ENCODE measurements at places on chromosomes 16 and 17.
A peak's percentile ranks its signal among the peaks of the same experiment; 100 is the strongest.

DNA sequence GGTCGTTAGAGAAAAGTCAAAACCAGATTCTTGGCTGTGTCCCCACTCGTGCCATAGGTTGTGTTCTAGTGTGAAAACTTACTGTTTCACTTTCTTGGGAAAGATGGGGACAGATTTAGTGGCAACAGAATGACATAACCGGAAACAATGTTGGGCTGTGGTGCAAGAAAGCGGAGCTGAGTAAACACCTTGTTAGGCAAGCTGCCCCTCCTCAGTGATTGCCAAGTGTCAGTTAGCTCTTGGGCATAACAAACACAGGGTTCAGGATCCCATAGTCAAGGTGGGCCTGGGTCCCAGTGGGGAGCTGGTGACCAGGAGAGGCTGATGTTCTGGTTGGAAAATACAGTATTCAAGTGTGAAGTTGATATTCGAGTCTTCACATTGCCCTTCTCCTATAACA, 15.4 kb downstream of the UBN1 start:
- no peak for DNase-seq

- no peak for DNase-seq
These were observed 1.6 kb downstream of the VAT1L start for GRCh38 chr16:77790009-77790372.

DNA sequence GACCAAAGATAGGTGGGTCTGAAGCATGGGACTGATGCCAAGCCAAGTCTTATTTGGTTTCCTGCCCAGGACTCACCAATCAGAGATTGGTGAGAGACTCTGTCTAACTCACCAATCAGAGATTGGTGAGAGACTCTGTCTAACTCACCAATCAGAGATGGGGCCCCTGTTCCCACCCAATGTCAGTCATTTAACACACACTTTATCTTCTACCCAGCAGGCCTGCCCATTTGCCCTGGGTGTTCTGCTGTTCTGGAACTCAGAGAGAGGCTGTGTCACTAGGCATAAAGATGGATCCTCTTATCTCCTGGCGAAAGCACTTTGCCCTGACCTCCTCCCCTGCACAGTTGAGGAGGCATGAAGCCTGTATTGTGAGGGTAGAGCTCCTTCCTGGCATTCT, 5.4 kb upstream of the RHOT1 start:
- no peak for DNase-seq

GRCh38 chr17:55292094-55292493, 27.3 kb downstream of the HLF start:
- no peak for DNase-seq

DNA sequence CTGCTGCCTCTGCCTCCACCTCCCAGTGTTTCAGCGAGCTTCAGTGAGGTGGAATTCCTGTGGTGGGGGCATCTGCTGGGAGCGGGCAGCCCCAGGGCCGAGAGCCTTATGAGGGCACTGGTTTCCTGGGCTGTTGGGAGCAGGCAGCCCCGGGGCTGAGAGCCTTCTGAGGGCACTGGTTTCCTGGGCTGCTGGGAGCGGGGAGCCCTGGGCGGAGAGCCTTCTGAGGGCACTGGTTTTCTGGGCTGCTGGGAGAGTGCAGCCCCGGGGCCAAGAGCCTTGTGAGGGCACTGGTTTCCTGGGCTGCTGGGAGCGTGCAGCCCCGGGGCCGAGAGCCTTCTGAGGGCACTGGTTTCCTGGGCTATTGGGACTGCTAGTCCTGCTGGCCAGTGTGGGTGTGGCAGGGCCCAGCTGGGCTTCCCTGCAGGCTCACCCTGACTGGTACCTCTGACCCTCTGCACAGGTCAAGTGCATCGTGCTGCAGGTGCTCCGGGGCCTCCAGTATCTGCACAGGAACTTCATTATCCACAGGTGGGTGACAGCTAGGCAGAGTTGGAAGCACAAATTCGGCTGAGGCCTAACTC, 5.6 kb downstream of the CDK10 start:
- no peak for DNase-seq

DNA sequence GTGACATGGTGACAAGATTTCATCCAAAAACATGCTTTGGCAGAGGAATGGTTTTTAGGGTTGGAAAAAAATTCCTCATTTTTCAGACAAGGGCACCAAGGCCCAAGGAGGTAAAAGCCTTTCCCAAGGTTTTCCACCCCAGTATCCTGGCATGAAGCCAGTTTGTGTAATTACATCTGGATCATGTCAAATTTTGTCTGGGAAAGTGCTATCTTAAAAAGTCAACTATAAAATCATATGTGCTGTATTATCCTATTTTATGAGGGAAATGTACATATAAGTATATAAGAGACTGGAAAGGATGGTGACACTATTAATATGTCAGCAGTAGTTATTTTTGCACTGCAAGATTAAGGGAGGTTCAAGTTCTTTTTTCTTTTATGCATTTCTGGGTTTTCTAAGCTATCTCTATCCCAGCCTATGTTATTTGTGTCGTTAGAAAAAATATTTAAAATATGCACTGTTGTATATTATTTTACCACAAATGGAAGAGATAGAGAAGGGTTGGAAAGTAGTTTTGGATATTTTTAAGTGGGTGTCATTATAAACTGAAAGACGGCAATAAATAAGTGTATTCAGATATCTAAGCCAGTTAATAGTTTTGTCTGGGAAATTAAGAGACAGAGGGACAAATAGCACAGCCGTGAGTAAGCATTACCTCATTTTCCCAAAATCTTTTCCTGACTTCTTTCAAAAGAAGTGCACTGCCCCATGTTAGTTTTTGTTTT, 13.5 kb upstream of the FBXO47 start:
- DNase-seq: no peak

DNA sequence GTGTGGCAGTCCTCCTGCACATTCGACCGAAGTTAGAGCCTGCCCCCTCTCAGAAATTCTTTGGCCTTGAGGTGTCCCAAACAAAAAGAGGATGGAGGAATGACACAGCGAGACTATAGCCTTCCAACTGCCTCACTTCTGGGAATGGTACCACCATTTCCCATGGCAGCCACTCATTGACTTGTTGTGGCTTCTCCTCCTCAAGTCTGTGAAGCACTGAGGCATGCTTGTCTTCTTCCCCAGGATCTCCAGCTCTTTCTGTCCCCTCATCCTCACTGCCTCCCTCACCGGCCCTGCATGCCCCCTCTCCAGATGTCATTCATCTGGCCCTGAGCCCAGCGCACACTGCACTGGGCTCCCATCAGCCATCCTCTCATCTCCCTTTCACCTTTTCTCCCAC, 43.7 kb upstream of the DNAH9 start:
- DNase-seq: no peak

DNA sequence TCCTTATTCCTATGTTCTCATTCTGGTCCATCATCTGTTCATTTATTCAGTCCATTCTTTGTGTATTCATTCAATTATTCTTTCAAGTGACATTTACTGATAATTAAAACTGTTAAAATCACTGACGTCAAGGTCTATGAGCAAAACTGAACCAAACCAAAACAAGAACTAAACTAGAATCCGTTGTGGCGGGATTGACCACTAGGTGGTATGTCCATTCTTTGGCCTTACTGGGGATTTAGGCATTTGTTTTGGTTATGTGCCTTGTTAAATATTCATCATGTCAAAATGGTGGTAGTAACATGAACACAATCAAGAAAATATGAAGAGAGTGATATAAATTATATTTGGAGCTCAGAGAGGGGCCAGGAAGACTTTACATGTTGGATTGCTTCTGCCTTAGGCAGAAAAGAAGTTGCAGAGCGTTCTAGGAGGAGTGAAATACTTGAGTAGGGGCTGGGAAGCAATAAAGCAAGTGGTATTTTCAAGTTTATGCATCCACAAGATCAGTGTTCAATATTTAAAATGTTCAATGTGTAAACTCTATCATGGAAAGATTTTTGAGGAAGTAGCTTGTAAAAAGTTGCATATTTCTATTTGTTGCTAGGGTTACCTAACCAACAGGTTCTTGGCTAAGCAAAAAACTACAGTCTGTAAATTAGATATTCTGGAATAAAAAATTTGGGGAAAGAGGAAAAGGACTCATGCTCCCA, 129.0 kb downstream of the CDH13 start:
- DNase-seq: no peak

DNA sequence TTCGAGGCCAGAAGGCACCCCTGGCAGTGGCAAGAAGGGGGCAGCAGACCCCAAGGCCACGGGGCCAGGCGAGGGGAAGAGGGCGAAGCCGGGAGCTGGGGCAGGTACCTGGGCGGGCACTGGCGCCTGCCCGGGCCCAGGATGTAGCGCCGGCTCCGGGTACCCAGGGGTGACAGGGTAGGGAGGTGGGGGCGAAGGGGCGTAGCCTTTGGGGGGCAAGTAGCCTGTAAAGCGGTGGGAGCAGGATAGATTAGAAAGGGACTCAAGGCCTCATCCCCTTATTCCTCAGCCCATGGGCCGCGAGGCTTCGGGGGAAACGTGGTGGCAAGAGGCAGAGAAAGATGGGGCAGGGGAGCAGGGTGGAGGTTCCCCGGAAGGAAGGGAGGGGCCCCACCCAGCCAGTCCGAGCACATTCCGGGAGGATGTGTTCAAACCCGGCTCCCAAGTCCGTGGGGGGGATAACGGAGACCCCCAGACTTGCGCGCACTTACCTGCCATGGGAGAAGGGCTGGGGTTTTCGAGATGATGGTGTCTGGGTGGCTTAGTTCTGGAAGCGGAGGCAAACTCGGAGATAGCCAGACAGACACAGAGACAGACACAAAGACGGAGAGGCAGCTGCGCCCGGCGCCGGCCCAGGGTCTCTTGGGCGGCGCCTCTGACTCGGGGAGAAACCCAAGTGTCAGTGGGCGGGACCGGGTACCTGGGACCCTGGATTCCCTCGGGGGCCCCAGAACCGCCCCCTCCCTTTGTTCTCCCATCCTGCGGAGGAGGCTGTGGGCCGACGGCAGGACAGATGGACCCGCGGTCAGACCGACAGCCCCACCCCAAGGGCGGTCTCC, 493 bp downstream of the PLSCR3 start:
- peak; percentile 42 for DNase-seq

DNA sequence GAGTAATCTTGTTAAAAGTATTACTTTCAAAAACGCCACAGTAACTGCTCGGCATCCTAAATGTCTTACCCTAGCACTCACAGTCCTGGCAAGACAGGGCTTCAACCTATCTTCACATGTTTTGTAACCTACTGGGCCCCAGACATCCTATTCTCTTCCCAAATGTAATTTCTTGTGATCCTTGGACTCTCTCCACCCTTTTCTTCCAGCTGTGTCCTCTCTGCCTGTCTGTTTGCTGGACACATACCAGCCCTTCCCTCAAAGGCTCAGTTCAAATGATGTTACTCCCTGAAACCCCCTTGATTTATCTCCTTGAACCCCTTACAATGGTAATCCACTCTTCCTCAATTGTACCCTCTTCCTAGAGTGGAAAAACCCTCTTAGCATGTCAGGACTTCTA, 60.1 kb upstream of the CNEP1R1 start:
- no peak for DNase-seq
